RPMI7951 (cell line): ENCODE measurements at places on chromosomes 2 and 18. TPM values are rescaled to one million over a fixed set of nuclear protein-coding genes. Genes with fewer than 3 reads are reported as not detected.

GRCh38 chr2:214484239-214484638 is 73.4 kb downstream of the VWC2L start:
- no peak for DNase-seq

DNA sequence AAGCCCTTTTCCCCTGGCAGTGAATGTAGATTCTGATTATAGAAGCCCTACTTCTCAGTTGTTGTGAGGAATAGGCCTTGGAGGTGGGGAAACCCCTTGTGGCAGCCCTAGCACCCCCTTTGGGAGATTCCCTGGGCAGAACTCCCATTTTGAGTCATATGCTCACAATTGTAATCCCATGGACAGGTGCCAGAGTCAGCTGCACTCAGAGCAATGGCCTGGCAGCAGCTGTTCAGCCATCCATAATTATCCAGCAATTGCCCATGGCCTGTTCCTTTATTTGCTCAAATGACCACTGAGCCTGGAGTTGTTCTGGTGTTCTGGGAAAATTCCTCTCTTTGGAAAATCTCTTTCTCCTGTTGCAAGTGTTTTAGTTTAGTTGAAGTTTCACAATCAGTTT is 71.7 kb downstream of the PTRHD1 start:
- DNase-seq: peak; percentile 86

DNA sequence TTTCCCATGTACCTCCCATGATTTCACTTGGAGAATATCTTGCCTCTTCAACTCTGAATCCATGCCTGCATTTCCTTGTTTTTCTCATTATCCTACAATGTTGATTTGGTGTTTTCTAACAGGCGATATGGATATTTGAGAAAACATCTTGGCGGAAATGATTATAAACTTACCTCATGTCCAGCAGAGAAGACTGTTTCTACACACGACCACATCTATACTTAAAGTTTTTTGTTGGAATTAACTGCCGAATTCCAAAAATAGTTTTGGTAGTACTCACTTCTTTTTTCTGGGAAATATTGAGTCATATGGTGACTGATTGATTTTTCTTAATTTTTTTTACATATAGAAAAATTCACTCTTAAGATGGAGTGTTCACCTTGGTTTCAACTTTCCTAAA is 41.4 kb upstream of the TMEFF2 start:
- peak; percentile 31 for DNase-seq

DNA sequence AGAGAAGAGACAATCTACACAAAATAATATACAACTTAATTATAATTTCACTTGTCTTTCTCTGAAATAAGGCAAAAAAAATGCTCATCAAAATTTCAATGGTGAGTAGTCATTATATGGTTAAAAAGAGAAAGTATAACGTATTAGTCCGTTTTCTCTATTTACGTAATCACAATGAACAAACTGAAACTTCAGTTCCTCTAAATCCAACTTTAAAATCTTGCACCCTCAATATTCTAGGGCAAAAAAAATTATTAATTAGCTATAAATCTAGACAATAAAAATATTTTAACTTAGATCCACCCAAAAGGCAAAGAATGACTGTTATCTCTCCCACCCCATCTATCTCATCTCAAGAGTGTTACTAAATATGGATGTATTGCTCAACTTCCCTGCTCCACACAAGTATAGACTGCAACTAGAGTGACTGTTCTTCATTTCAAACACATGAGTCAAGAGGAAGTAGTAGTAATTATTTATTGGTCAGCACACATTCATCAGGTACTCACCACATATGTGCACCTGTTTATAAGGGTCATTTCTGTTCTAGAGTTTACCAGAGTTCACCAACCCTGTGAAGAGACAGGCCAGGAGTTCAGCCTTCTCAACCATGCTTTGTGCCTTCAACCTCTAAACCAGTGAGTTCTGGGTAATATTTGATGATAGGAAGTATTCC is 36.4 kb downstream of the STK39 start:
- DNase-seq: peak; percentile 90

- DNase-seq: no peak
Observed at GRCh38 chr2:73844087-73844486, 15.3 kb downstream of the STAMBP start.

GRCh38 chr2:214135966-214136365 is 274.9 kb upstream of the VWC2L start:
- DNase-seq: peak; percentile 23

DNA sequence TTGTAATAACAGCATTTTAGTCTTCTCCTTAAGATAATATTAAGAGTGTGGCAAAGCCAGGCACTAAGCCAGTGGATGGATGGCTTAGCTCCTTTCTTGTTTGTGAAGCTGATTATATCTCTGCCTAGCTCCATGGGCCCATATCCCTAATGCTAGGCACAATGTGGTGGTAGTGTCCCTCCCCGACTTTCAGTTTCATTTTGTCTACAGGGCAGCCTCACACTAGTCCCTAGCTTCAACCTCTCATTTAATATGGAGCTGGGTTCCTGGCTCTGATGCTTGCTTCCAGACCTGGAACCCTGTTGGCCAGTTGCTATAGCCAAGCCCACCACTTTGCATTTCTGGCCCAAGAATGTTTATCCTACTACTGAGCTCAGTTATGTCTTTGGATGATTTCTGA is 437.0 kb upstream of the MEIS1 start:
- DNase-seq: peak; percentile 2

GRCh38 chr18:73768043-73768442 is 379.6 kb downstream of the FBXO15 start:
- DNase-seq: no peak

DNA sequence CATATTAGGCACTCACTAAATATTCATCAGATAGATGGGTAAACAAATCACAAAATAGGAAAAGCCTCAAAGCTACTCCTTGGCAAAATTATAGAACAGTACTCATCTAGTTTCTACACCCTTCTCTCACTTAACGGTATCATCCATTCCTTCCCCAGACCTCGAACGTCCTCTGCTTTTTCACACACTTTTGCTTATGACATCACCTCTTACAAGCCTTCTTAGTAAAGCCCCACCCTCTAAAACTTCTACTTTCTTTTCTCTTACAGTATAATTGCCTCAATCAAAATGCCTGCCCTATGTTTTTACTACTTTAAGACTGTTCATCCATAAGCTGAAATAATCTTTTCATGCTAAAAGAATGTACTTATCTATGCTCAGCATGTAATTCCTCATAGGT is 8.1 kb downstream of the CHN1 start:
- no peak for DNase-seq

DNA sequence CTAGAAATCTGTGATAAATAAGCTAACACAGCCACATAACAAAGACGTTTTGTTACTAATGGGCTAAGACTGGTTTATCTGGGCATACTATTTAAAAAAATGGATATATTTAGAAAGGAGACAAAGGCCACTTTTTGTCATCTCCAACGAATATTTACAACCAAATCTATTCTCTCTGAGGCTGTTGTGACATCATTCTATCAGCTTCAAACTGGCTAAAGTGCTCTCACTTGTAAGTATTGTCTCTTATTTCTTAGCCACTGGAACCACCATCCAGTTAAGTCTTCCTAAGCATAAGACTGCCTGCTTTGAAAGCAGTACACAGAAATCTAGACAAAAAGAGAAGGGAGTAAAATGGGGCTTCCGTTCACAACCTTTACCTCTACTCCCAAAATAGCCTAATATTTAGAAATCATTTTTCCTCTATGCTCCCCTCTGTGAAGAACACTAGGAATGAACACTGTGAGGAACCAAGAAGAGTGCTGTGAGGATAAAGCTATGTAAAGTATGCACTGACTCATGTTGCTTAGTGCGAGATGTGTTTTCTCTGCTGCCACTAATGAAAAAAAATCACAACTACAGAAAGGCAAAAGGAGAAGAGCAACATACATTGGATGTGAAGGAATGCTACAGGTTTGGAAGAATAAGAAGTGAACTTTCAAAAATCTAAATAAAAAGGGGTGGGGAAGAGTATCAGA is 264.1 kb downstream of the EXOC6B start:
- DNase-seq: peak; percentile 39

DCDC2C gene
- not detected in 2 replicates for total RNA-seq

VIT gene
- 0.88 and 2.9 TPM in 2 replicates for total RNA-seq

MOB4 gene
- 80.6 and 103 TPM in 2 replicates for total RNA-seq

WNT10A gene
- total RNA-seq: 0.72 and 1.4 TPM in 2 replicates

TSPYL6 gene
- not detected in 2 replicates for total RNA-seq
